ENCODE measurements at places on chromosomes 13 and 19.

GRCh38 chr13:41056194-41056593 lies 5.1 kb upstream of the WBP4 start:
- no peak for DNase-seq

DNA sequence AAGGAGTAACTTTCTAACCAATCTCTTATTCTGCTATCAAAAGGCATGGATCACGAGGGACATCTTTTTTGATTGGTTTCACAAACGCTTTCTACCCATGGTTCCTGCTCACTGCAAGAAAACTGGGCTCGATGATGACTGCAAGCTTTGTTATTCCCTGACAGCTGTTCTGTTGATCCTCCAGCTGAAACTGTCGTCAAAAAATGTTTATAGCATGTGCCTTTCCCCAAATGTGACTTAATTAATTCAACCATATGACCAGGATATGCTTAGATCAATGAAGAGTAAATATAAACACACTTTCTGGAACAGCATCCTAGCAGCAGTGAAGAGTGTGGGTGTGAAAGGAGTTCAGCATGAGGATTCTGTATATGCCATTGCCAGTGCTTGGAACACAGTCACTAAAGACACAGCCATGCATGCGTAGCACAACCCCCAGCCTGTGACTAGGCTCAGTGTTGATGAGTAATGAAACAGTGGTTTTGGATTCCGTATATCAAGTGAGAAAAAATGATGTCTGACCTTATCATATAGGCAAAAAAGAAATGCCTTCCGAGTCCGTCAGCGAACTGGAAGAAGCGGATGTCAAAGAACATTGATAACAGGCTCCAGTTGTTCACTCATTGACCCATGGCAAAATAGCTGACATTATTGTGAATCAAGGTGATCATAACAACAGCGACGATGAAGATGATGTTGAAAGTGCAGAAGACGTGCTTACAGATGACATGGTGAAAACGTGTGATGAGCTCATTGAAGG lies 347.4 kb downstream of the FGF9 start:
- DNase-seq = no peak

DNA sequence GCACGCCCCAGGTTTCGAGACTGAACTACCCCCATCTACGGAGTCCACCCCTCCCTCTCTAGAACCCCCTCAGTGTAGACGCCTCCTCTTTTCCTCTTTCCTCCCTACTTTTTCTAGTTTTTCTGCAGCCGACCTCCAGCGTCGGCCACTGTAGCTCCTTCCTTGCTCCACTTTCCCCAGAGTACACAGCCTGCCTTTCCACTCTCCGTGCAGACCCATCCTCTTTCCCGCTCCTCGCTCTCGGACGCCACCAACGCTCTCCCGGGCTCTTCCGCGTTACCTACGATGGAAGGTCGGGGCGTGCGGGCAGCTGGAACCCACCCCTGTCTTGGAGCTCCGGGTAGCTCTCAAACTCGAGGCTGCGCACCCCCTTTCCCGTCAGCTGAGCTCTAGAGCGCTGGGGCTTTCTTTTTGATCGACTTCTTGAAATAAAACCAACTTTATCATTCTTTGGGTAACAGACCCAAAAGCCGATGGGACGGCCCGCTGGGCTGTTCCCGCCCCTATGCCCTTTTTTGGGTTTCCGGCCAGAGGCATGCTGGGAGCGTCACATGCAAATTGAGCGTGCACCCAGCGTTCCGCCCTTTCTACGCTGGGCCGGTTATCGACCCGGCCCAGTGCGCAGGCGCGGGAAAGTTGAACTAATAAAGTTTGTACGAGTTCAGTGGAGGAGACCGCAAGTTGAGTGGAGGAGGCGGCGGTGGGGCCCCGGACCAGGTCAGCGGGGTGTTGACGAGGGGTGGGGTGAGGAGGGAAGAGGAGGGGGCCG lies at the start of the genes BCL2L12 and IRF3:
Gene BCL2L12, plus strand, starts transcription at position 583 of the 769 bp plus-strand sequence. CDS start 760 bp downstream, outside the sequence.
Gene IRF3, minus strand, starts transcription at position 507 of the 769 bp plus-strand sequence. CDS start 1,019 bp downstream, outside the sequence.
- peak; percentile 100 for DNase-seq

GRCh38 chr13:114023716-114024602 lies 50.1 kb upstream of the C13orf46 start:
- DNase-seq = no peak

- no peak for DNase-seq
These were observed 55.4 kb upstream of the ATP12A start for GRCh38 chr13:24624801-24625231.

DNA sequence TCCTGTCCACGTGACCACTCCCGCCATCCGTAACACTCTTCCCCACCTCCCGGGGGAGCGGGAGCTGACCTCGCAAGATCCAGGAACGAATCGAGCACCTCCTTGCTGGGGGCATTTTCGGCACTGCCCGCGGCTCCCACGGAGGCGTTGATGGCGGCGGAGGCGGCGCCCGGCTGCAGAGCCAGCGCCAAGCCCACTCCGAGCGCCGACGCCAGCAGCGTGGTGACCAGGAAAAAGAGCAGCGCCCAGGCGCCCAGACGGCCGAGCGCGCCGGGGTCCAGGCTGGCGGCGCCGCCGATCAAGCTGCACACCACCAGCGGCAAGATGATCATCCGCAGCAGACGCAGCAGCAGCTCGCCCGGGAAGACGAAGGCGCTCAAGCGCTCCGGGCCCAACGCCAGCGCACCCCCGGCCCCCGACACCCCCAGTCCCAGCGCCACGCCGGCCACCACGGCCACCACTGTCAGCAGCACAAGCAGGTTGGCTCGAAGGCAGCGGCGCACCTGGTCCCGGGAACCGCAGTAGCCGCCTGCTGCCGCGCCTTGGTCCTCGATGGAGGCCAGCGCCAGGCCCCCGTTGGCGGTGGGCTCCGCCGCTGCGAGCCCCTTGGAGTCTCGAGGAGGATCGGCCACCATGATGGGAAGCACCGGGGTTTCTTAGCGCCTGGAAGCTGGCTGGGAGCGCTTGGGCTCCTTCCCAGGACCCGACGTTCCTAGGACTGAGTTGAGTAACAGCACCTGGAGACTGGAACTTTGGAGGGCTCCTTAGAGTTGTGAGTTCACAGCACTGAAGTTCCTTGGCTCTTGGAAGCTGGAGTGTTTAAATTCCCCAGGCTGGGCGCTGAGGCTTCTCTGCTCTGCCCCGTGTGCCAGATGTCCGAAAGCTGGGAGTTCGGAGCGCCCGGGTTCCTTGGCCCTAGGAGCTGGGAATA lies 798 bp downstream of the SLC1A5 start:
- DNase-seq = no peak

GRCh38 chr19:5200844-5201243 lies 139.8 kb downstream of the PTPRS start:
- no peak for DNase-seq

DNA sequence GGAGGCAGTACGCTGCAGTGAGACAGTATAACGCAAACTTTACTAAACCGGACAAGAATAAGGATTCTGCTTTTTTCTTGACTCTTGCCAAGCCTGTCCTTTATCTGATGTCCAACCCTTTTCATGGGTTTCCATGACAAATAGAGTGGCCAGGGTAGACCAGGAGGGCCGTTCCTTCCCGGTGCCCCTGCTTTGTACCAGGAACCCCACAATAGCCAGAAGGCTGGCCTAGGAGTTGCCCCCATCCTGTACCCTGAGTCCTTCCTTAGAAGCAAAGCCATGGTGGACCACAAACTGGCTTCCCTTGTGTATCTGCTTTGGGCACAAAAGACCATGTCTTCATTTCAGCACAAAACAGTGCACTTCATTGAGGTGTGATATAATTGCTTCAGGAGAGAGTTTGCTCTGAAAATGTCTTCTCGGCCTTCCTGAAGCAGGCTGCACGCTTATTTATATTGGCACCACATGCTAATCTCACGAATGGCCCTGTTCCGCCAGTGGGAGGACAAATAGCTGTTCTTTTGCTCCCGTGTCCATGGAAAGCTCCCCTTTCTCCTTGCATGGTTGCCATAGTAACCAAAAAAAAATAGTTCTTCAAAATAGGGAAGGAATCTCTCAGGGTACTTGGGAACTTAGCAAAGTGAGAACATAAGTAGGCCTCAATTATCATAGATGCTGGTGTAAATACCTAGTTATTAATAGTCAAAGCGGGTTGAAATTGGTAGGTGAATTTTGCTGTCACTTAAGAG lies 222.1 kb downstream of the ZIC5 start:
- no peak for DNase-seq
